Stimulated activated CD8-positive, alpha-beta memory T cell treated with anti-CD3 and anti-CD28 coated beads, Interleukin-7, amount 100 ng/mL, for 4 hours (primary cell): ENCODE measurements at places on chromosomes 1 and 21.

- DNase-seq, result no peak
These were observed 21.8 kb downstream of the COA7 start for GRCh38 chr1:52676249-52676903.

- no peak for DNase-seq
These were observed 42.6 kb upstream of the SRRM1 start for GRCh38 chr1:24600551-24600950.

- DNase-seq, result peak; percentile 63
These were observed 416 bp upstream of the TNFRSF14 start for GRCh38 chr1:2555634-2556276.

DNA sequence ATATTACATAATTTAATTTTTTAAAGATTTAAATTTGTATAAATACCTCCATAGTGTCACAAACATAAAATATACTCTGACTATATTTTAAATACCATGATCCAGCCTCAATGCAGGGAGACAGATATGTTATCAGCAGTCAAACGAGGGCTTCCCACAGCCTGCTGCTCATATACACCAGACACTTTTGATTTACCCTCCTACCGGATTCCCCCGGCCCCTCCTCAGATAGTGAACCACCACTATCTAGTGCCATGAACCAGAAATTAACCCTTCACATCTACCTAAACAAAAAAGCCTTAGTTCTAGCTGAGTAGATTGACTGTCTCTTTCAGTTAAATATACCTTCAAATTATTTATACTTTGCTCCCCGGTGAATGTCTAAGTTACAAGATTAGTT is 52.4 kb upstream of the C1orf53 start:
- DNase-seq, result no peak
